ENCODE measurements at places on chromosomes 16 and 17.

GRCh38 chr17:41315814-41316445 is 420 bp upstream of the KRTAP17-1 start:
- no peak for DNase-seq

DNA sequence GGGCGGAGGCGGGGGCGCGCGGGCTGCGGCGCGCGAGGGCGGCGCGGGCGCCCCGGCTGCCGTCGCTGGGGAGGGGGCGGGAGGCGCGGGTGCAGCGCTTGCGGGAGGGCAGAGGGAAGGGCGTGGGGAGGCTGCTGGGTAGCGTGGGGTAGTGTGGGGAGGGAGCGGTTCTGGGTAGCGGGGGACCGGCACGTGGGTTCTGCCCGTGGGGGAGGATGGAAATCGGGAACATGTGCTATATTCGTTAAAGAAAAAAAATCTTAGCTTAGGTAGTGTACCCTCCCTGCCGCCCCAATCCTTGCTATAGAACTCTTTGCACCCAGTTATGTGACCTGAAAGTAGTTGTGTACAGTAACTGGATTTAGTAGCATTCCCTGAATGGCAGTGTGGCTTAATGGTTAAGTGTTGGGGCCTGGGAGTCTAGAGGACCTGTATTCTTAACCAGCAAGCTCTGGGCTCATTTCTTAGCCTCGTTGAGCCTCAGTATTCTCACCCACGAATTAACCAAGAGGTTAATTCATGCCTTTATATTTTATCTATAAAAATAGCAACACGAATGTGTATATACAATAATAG is 646 bp downstream of the RABEP1 start:
- DNase-seq = peak; percentile 29

GRCh38 chr17:78168242-78168902 is at the start of gene SYNGR2:
TSS of gene SYNGR2 (plus strand) at chr17:78168581. CDS start at chr17:78168617, 36 bp downstream.
- peak; percentile 78 for DNase-seq

GRCh38 chr16:22206842-22207714 is 1.0 kb downstream of the EEF2K start:
- DNase-seq = peak; percentile 24

- no peak for DNase-seq
Measured at GRCh38 chr16:26464576-26465266, 602.0 kb upstream of the C16orf82 start.

DNA sequence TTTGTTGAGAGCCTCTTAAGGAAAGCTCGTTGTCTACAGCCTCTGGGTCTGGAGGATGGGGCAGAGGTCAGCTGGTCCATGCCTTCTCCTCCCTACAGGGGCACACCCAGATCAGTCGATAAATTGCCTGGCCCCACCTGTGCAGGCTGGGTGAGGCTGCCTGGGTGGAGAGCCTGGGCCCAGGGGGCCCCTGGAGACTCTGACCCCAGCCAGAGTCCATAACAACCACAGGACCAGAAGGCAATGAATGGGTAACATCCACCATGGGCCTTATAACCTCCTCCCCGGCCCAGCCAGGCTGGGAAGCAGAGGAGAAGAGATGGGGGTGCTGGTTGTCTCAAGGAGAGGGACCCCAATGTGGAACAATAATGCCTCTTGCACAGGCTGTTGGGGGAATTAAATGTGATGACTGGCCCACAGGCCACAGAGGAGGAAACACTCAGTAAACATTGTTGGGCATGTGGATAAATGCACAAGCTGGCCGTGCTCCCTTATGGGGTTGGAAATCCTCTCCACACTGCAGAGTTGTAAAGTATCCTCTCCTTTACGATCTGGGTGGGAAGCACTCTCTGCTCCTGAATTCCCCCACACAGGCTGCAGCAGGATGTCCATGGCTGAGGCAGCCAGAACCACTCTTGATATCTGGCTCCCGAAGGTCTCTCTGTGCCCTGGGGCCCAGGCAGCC is 56.7 kb upstream of the TOB1 start:
- DNase-seq = no peak

DNA sequence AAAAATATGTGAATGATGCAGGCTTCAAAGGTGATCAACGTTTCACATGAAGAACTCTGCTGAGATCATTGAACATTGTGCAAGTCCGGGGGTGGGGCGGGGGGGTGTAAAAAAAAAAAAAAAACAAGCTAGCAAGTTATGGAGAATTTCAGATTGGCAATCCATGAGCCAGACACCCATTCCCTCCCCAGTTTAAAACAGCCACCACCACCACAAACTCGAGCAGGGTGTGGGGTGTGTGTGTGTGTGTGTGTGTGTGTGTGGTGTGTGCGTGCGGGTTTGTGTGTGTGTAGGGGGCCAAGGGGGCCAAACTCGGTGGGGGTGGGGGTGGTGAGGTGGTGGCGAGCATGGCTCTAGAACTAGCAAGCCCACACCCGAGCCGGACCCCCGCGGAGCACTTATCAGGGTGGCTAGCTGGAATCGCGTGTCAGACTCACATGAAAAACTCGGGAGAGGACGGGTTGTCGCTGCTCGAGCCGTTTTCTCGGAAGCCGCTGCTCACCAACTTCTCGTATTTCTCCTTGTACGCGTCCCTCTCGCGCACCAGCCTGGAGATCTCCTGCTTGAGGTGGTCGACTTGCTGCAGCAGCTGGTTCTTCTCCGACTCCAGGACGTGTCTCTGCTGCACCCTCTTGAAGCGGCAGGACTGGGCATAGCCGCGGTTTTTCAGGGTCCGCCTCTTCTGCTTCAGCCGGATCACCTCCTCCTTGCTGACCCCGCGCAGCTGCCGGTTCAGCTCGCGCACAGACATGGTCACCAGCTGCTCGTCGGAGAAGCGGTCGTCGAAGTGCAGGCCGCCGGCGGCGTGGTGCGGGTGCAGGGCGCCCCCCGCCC is 2.0 kb downstream of the MAF start:
- peak; percentile 22 for DNase-seq

DNA sequence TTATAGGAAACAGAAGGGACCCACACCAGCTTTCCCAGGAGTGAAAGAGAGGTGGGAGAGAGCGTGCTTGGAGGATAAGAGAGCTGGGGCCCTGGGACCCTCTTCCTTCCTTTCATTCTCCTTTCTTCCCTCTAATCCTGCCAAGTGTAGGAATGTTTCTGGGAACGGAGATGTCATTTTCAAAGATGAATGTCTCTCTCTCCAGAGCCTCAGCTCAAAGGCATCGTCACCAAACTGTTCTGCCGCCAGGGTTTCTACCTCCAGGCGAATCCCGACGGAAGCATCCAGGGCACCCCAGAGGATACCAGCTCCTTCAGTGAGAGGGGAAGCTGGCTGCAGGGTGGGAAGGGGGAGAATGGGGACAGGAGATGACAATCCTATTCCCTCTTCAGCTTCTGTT is 2.0 kb downstream of the FGF11 start:
- DNase-seq = no peak

DNA sequence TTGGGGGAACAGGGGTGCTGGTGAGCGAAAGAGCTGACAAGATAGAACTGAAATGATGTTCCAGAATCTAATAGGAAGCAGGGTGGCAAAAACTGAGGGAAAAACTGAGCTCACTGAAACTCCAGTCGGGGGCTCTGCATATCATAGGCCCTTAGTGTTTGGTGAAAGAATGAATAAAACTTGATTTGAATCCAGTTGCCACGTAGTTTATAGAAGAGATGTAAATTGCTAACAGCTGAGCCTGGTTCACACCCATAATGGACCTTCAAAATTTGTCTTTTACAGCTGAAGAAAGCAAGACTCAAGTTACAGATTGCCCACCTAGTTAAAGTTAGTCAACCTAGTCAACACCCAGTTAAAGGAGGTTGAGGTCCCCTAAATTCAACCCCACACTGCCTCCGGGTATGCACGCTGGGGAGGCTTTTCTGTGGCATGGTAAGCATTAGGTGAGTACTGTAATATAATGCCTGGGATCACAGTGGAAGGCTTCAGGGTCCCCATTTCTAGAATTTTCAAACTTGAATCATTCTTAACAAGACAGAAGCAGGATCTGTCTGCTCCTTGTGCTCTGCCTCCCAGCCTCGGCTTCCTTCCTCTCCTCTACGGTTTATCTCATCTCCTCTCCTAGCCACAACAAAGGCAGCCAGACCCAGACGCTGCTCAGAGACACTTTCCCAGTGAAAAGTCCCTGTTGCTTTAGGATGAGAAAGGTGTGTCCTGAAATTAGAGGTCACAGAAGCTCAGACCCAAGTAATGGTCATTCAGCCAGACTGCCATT is 26.9 kb upstream of the SUPT4H1 start:
- peak; percentile 17 for DNase-seq

GRCh38 chr17:59827721-59828477 is 64.8 kb downstream of the TUBD1 start:
- no peak for DNase-seq

DNA sequence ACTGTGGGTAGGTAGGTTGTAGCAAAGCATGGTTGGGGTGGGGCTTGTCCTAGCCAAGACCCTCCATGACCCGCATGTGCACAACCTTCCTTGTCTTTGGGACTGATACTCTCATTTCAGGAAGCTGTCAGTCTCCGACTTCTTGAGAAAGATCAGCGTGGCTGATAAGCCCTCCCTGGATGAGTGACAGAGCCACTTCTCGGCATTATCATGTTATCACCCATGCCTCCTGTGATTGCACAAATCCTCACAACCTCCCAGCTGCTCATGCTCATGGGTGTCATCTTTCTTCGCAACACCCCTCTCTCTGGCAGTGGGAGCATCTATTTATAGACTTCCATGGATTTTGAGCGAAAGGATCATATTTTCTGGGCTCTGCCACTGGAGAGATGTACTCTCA is 314.2 kb downstream of the FOXL1 start:
- peak; percentile 88 for DNase-seq

GRCh38 chr16:56999409-57000270 is 10.3 kb downstream of the NLRC5 start:
- DNase-seq = peak; percentile 38

DNA sequence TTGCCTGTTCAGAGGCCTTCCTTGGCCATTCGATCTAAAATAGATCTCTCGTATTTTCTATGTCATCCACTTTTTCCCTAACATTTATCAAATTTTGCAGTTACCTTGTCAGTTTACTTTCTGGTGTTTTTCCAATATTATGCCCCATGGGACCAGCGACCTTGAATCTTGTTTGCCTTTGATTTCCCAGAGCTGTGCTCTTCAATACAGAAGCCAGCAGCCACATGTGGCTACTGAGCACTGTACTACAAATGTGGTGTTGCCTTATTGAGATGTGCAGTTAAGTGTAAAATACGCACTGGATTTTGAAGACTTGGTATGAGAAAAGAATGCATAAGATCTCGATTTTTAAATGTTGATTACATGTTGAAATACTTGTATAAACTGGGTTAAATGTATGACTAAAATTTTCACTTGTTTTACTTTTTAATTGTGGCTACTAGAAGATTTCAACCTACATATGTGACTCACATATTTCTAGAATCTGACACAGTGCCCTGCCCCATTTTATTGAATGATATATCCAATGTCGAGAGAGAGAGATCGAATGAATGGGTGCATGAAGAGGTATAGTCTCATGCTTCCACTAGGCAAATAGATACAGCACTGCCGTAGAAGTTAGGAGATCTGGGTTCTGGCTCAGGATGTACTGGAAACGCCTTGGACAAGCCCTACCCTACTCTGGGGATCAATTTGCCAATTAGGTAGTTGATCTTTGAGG is 824 bp upstream of the PSME3 start:
- no peak for DNase-seq

DNA sequence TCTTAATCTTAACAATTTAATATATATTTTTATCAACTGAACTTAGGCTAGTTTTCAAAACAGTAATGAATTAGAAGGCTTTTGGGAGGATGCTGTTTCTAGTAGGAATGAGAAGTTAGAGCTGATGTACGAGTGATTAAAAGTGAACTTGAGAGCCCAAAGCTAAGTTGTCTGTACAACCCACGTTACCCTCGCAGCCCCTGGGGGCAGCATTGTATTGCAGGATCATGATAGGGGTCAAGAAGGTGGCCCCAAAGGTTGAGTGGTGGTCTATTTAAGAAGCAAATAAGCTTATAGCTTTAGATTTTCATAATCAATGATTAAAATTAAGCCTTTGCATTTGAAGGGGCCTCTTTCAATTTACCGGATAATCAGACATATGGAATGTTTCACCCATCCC is 33.7 kb upstream of the ALDH3A2 start:
- no peak for DNase-seq

DNA sequence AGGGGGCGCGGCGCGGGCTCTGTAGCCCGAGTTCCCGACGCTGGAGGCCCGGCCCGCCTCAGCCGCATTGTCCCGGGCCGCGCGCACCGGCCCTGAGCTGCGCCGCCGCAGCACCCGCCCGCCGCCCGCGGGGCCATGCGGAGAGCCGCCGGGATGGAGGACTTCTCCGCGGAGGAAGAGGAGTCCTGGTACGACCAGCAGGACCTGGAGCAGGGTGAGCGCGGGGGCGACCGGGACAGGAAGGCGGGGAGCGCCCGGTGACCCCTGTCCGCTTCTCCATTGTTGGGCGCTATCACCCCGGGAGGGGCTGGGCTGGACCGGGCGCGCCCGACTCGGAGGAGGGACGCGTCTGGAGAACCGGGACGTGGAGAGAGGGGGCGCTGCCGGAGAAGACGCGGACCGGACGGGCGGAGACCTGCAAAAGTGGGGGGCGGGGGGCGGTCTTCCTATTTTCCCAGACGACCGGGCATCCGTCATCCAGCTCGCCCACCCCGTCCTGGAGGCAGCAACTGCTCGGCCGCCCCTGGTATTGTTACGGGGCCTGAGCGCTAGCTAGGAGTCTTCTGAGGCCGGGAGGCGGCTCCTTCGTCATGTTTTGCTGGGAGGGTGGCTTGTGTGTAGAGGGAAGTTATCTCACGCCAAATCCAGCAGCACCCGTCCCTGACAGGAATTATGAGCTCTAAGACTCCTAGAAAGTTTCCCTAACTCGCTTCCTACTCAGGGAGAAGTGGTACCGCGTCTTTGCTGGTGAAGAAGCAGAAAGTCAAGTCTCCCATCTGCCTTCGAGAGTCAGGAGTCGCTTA is 678 bp downstream of the CDR2L start:
- no peak for DNase-seq

DNA sequence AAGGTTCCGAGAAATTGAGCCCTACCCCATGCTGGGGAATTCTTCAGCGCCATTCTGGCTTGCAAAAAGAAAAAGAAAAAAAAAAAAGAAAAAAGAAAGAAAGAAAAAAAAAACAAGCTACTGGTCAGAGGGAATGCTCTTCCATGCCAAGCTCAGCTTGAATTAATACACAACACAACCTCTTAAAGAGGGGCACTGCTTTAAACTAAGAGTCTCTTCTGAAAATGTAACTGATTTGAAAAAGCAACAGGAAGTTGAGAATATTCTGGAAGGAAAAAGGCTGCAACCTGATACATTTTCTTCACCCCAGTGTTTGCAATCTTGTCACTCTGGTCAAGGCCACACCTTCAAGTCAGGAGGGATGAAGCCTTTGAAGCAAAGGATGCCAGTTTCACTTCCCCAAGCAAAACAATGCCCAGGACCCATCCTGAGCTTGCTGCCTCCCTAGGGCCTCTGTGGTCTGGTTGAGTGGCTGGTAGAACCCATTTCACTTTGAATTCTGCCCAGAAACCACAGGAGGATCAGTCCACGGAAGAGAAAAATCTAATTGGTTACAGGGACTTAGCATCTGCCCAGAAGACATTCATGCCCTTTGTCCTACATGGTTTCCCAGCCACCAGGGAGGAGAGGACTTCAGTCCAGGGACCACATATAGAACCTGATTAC is 389.7 kb downstream of the SOX9 start:
- no peak for DNase-seq

Data from T-helper 2 cell (primary cell).